Fibroblast of mammary gland (primary cell): ENCODE measurements at places on chromosomes 1 and 21.

DNA sequence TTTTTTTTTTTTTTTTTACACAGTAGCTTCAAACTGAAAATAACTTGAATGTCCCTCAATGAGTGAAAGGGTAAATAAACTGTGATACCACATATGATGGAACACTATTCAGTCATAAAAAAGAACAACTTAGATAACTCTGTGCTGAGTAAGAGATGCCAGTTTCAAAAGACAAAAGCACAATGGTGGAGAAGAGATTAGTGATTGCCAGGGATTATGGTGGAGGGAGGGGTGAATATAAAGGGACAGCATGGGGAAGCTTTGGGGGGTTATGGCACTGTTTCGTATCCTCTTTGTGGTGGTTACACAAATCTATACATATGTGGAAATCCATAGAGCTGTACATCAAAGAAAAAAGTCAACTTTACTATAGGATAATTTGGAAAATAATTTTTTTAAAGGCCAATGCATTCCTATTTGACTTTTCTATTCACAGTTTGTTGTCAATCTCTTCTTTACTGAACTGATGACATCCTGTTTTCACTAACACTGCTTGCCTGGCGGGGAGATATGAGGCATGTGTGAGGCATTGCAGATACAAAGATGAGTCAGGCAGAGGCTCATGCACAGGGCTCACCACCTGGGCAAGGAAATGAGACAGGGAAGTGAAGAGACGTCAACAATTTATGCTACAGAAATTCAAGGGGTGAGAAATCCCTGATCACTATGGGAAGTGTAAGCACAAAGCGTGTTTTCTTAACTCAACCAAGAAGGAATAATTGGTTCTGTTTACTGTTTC lies 302.7 kb downstream of the DUSP10 start:
- peak; percentile 93 for DNase-seq

DNA sequence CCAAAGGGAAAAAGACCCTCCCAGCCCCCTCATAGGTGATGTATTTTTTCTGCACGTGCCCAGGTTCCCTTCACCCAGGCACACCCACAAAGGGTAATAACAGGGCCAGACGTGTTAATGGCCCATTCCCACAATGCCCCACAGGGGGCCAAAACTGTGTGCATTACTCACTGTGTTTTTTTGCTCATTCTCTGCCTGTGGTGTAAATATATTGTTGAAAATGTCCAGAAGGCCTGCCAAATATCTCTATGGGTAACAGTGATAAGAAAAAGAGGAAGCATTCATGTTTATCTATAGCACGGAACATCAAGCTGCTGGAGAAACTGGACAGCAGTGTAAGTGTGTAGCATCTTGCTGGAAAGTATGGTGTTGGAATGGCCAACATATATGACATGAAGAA lies 21.9 kb downstream of the RHEX start:
- DNase-seq: no peak

DNA sequence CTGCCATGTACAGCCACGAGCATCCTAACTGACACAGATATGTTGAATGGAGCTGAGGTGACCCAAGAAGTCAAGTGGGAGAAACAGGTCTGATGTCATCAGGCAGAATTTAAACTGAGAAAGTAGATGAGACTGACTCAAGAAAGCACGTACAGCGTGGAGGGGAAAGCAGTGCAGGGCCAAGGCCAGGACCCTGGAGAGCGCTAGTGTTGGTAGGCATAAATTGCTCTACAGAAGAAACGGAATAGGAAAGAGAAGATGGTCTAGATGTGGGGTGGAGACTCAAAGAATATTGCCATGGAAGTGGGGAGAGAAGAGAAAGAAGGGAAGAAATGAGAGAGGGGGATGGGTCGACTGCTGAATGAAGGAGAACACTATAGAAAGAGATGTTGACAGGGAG lies 45.3 kb upstream of the GJB5 start:
- no peak for DNase-seq

- DNase-seq: no peak
Measured at GRCh38 chr21:33312121-33312520, 12.6 kb upstream of the IFNAR1 start.
